Sigmoid colon (tissue), 7 donors: ENCODE measurements at places on chromosomes 2 and 18.

GRCh38 chr2:75379476-75380210 is 180.3 kb upstream of the TACR1 start:
- DNase-seq: no peak

DNA sequence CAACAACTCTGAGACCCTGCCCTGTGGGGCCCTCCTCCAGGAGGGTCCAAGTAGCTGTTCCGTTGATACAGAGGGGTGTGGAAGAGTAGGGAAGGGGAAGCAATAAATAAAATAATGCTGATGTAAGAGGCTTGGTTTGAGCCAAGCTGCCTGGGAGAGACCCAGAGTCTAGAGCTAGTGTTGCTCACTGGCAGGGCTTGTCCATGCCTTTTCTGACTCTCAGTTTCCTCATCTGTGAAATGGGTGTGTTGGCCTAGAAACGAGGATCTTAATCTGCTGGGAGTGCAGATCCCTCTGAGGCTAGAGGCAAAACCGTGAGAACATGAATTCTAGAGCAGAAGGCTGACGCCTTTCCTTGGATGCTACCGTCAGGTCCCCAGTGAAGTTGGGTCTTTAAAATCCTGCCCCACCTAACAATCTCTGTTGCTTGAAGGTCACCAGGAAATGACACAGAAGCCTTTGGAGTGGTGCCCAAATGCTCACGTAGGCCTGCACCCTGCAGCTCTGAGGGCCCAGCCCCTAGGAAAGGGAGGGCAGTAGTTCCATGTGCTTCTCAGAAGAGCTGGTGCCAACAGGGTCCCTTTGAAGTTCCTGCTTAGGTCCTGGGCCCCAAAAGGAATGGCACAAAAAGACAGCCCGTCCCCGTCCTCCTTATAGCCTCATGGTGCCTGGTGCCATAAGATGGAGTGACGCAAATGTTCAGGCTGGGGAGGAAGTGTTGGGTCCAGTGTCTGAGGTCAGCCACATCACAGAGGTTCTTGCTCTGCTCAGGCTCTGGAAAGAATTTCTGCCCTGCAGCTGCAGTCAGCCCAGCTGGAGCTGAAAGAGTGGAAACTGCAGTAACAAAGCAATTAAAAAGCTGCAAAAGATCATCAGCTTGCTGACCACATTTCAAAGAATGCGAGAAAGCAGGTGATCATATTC is 73.2 kb upstream of the SMAD2 start:
- no peak for DNase-seq

DNA sequence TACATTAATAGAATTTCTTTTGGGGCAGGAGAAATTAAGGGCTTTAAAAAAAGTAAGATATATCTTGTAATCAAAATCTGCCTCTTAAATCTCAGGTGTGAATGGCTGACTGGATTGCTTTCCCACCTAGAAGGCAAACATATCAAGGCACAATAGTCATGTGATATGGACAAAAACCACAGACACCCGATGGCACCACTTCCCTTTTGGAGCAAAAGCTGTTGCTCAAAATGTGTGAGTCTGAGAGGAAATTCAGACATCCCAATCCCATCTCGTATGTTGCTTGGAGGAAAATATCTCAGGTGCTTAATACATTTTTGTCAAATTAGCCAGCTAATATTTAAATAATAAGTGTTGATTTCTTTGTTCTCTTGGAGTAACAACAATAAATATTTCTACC is 120.7 kb downstream of the KCNF1 start:
- no peak for DNase-seq

DNA sequence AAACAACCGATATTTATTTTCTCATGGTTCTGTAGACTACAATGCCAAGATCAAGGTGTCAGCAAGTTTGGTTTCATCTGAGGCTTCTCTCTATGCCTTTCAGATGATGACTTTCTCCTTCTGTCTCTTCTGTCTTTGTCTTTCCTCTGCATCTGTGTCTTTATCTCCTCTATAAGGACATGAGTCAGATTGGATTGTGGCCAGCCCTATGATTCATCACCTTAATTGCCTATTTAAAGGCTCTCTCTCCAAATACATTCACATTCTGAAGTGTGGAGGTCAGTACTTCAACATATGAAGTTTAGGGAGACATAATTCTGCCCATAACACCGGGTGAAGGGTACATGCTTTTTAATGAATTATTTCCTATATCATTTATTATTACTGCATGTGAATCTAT is 71.2 kb upstream of the CNTNAP5 start:
- no peak for DNase-seq

GRCh38 chr18:67766930-67767329 is 250.4 kb upstream of the DSEL start:
- no peak for DNase-seq

- DNase-seq: no peak
Measured at GRCh38 chr2:14550658-14551057, 81.9 kb upstream of the LRATD1 start.

GRCh38 chr2:232132181-232132580 is 170.7 kb downstream of the DIS3L2 start:
- DNase-seq: no peak

GRCh38 chr2:230814616-230815015 is 50.1 kb upstream of the ITM2C start:
- no peak for DNase-seq

DNA sequence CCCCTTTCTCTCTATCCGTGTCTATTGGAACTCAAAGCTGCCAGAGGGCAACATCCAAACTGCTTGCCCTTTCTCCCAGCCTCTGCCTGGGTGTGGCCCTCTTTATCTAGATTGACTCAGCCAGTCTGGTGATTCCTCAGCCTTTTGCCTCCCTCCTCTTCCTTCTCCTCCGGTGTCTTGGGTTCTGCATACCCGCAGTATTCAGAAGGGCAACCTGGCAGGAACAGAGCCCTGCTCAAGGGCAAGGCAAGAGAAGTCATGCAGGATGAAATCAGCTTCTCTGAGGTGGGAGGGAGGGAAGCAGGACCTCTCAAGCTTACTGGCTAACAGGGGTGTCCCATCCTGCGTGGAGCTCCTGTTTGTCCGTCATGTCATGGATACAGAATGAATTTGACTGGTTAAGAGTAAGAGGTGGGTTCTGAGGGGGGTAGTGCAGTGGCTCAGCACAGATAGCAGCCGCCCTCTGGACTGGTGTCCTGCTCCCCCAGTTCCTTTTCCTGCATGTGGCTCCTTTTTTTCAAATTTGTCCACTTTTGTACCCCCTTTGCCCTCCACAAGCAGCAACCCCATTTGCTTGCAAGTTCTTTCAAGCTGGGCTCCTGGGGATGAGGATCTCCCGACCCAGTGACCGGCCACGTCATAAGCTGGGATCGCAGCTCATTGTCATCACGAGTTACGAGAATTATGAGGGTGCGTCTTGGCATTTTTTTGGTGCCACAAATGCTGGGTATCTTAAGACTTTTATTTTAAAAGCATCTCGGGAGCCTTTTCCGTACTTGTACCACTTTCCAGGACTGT is 154.1 kb downstream of the FHOD3 start:
- no peak for DNase-seq
